ENCODE measurements at places on chromosomes 6 and 20. TPM values are rescaled to one million over a fixed set of nuclear protein-coding genes. Genes with fewer than 3 reads are reported as not detected.

Gene RAB32
- polyA plus RNA-seq: 23.8 TPM

DNA sequence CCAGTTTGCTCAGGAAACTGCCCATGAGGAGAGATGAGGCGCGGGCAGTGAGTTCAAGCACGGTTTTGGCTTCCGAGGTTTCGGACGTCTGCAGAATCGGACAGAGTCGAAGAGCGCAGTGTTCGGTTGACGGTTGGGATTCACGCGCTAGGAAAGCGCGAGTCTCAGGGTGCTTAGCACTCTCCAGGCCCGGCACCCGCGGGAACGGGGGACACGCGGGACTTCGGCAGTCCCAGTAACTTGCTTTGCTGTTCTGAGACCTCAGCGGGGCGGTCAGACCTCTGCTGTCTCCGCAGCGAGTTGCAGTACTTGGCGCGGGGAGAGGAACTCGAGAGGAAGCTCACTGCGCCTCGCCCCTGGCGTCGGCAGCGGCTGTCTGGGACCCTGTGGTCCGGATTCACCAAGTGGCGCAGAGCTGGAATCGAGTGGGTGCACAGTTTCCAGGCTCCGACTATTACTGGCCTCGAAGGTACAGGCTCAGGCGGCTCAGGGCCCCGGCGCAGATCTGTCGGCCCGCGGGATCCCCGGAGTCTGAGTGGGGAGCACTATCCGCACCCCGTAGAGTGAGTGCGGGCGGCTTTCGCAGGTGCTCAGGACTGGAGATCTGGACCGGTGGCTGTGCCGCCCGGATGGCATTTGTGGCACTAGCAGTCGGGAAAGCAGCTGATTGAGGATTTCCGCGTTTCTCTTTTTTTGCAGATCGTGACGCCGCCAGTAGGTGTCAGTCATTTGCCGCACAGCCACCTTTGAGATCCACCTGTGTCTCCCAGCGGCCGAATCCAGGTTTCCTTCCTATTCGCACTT, at the start of gene POM121L2:
Gene POM121L2 (minus strand): TSS at position 128 of the 804 bp plus-strand sequence. CDS start 103 bp downstream, at position 25.
- no peak for DNase-seq

GRCh38 chr20:39358052-39358451, 395.9 kb downstream of the DHX35 start:
- peak; percentile 20 for DNase-seq

DNA sequence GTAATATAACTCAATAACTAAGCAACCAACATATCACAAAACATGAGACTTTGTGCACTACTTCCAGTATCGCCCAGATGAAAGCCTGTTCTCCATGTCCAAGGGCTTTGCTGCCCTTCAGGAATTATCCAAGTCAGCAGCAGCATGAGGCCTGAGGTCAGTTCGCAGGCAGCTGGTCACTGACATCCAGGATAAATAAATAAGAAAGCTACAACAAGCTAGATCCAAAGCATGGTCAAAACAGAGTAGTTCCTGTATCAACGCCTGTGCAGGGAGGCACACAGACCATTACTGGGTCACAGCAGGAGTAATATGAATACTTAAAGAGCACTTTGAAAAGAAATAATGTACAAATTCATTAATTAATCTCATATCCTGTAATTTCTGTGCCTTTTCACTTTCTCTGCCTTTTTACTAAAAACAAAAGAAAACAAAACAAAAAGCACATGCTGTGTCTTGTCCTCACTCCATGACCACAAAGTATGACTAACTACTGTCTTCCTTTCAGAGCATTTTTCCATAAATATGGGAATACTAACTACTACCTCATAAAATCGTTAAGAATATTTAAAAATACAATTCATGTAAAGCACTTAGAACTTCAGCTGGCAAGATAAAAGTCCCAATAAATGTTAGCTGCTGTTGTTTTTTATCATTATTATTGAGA, 374.9 kb upstream of the IRAK1BP1 start:
- DNase-seq: no peak

GRCh38 chr20:45861221-45862075, 4.0 kb downstream of the ZSWIM3 start:
- no peak for DNase-seq

Gene TGM2
- polyA plus RNA-seq: 72.5 TPM

Gene PTPRA
- 84.6 TPM for polyA plus RNA-seq

- peak; percentile 46 for DNase-seq
Observed at GRCh38 chr20:20824924-20825584, 112.6 kb upstream of the RALGAPA2 start.

DNA sequence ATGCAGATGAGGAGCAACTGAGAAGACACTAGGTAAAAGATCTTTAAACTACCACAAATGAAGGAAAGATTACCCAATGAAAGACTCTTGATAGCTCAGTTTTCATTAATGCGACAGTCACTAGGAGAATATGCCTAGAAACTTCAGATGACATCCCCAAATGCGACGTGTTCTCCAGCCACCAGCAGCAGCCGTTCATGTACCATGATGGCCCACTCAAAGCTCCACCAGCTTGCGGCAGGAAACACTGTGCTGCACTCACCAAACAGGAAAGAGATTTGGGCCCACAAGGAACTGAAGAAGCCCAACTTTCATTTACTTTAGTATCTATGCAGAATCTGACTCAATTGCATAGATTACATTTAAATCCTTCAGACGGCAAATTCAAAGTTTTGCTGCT, 7.5 kb downstream of the DIDO1 start:
- DNase-seq: no peak

Gene BPIFB4
- polyA plus RNA-seq: not detected

DNA sequence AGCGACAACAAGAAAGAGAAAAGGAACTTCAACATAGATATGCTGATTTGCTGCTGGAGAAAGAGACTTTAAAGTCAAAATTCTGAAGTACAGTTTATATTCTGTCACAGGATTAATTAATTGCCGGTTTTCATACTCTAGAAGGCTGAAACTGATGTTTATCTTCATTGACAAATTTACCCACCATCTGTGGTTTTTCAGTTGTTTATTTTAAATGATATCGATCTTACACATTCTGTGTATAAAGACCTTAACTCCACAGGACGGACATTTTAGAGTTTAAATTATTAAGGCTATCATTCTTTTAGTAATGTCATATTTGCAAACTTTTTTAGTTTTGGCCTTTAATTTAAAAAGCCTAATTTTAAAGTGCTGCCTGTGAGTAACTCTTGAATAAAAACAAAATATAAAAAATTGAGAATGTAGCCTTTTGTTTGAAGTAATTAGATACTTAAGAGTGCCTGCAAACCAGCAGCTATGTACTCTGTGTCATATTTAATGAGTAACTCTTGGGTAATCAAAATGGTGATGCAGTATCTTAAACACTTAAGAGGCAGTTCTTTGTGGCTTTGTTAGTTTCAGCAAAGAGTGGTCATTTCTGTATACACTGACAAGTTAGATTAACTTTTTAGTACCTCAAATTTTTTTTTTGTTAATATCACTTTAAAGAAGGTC, 59.3 kb downstream of the CDC5L start:
- no peak for DNase-seq

Gene SSTR4
- 0.17 TPM for polyA plus RNA-seq

Gene CSNK2B
- polyA plus RNA-seq: 193 TPM

DNA sequence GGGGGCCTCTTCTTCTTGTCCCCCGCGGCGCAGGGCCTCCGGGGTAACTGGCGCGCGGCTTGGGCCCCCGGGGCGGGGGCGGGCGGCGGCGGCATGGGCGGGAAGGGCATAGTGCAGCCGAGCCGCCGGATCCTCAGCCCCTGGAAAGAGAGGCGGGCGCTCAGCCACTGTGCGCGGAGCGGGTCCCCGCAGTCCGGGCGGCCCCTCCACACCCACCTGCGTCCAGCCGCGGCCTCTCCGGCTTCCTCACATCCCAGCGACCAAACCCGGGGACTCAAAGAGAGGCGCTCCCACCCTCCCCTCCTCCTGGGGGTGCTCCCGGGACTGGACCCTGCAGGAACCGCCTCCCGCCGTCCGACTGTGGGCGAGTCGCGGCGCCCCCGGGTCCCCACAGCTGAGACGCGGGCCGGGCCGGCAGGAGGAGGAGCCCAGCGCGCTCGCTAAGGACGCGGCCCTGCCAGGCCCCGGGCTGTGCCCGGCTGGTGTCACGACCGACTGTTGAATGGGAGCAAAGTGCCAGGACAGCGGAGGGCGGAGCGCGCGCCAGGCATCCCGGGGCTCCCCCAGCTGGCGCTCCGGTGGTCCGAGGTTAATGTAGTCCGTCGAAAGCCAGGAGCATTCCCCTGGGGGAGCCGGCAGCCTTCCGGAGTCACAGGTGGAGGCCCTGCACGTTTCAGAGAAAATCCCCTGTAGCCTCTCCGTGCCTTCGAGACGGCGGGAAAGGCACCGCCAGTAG, at the start of gene PRR18:
Gene PRR18 (minus strand): TSS at position 360 of the 736 bp plus-strand sequence. CDS start 250 bp downstream, at position 110.
- DNase-seq: no peak

DNA sequence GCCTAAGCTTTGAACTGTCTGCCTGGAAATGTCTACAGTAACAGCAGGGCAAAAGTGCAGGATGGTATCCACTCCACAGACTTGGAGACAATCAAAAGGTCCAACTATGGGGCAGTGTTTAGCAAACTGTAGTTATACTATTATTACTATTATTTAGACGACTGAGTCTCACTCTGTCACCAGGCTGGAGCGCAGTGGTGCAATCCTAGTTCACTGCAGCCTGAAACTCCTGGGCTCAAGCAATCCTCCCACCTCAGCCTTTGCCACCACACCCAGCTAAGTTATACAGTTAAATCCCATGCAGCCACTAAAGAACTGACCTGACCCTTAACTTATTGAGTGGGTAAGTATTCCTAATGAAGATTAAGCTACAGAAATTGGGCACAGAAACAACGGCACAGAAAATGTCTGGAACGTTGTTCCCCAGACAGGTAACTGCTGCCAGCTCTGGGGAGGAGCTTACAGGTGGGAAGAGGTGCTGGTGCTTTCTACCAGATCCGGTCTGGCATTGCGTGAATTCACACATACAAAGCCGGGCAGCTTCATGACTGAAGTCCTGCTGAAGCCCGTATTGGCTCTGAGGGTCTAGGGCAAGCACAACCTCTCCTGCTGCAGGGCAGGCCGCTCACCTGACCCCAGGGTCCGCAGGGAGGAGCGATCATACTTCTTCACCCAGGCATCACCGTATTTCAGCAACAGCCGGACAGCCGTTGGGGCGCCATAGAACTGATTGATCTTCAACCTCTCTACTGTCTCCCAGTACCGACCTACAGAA, 27.0 kb upstream of the APMAP start:
- DNase-seq: no peak

DNA sequence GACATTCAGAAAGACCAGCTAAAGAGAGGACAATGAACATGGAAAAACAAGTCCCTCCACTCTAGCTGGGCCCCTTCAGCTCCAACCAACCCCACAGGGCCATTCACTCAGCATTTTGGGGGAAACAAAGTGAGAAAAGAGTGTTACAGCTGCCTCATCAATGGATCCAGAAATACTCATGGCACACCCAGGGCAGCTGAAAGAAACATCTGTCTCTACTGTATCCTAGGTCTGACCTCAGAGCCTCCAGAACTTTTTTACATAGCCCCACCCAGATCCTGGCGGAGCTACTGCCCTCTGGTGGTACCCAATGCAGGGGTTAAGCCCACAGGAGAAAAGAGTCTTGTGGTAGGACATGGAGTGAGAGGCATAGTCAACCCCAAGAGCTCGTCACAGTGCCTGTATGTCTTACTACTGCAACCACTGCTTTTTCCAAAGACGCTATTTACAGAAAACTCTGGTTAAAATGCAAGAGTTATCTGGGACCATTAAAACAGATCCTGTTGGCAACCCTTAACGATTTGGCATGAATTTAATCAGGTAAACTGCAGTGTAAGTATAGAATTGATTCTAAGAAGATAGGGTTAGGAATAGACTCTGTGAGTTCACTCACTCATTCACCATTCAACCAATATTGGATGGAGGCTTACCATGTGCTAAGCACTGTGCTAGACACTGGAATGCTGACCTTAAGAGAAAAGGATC, 37.4 kb upstream of the FAM83C start:
- DNase-seq: no peak

Gene CAGE1
- polyA plus RNA-seq: not detected

- no peak for DNase-seq
Observed at GRCh38 chr6:56278171-56278591, 30.8 kb upstream of the COL21A1 start.

Gene LZTS3
- polyA plus RNA-seq: 12.0 TPM

DNA sequence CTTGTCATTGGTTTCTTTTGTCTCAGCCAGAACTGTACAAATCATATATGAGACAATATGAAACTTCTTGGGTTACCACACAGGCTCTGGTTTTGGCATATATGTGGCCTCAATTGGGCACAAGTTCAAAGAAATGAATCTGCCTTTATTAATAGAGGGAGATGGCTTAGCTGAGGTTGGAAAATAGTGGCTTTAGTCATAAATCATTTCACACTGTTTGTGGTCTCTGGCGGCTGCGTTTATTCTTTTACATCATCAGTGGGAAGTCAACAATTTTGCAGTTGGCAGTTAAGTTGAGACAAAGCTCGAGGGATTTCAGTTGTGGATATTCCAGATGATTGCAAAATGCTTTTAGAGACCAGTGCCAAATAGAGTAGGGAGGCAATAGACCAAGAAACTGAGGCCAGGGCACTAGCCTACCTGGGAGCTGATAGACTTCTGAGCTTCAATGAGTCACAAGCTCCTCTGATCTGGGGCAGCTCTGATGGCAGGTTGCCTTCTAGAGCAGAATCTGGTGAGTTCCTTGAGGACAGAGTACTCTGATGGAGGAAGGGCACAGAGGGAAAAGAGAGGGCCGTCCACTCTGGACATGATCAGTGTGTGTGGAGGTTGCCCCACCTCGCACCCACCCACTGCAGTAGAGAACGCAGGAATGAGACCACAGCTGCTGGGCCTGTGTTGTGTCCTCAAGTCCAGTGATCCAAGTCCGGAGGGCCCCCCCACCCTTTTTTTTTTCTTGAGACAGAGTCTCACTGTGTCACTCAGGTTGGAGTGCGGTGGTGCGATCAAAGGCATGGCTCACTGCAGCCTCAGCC, 73.5 kb downstream of the ARMC2 start:
- DNase-seq: peak; percentile 84

Gene NKAIN4
- 10.0 TPM for polyA plus RNA-seq

GRCh38 chr20:38423541-38423940, 11.6 kb downstream of the SNHG17 start:
- no peak for DNase-seq

DNA sequence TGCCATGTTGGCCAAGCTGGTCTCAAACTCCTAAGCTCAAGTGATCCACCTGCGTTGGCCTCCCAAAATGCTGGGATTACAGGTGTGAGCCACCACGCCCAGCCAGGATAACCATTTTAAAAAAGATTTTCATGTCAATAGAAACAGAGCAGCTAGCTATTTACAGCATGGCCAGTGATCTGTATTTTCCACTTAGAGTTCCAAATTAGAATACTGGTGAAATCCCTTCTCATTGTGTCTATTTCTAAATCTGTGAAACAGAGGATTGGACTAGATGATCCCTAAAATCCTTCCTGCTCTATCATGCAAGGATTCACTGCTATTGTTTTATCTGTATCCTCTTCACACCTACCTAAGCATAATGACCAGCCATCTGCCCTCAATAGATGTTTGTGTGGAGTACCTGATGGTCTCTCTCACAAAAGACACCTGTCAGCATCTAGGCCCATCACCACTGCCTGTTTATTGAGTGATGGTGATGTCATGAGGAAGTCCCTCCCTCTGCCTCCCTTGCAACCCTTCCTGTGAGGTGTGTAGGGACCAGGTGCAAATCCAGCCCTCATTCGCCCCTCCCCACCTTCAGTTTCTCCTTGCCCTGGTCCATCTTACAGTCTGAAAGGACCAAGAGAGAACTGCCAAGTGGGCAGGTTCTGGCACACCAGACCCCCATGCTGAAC, 26.5 kb upstream of the SMIM29 start:
- DNase-seq: no peak

Gene BTN1A1
- 0.12 TPM for polyA plus RNA-seq

Gene KCNQ5
- polyA plus RNA-seq: 2.8 TPM

All from right lung (tissue), 10 donors.